Stromal cell of bone marrow (primary cell): ENCODE measurements at places on chromosomes 3 and 15.

DNA sequence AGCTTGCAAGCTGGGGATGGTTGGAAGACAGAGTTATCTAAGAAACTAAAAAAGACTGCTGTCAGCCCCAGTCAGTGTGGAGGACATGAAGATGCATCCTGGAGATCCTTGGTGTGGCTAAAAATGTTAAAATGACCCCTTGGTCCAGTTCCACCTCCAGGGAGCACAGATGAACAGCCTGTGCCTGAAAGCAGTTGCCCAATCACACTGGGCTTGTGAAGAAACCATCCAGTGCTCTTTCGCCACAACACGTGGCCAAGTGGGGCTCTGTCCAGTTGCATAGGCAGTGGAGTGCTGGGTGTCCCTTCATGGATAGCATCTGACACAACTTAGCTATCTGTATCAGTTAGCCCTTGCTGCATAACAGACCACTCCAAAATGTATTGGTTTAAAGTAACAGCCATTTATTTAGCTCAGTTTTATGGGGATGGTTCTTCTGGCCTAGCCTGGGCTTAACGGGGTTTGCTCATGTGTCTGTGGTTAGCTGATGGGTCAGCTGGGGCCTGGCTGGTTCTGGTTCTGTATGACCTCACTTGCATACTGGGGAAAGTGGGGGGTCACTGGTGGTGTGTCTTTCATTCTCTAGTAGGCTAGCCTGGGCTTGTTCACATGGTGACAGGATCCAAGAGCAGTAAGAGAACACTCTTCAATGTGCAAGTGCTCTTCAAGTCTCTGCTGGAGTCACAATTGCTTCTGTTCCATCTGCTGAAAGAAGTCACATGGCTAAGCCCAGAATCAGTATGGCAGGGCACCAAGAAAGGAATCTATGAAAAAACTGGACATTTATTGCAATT lies 226.2 kb downstream of the PDCD6IP start:
- DNase-seq = no peak

DNA sequence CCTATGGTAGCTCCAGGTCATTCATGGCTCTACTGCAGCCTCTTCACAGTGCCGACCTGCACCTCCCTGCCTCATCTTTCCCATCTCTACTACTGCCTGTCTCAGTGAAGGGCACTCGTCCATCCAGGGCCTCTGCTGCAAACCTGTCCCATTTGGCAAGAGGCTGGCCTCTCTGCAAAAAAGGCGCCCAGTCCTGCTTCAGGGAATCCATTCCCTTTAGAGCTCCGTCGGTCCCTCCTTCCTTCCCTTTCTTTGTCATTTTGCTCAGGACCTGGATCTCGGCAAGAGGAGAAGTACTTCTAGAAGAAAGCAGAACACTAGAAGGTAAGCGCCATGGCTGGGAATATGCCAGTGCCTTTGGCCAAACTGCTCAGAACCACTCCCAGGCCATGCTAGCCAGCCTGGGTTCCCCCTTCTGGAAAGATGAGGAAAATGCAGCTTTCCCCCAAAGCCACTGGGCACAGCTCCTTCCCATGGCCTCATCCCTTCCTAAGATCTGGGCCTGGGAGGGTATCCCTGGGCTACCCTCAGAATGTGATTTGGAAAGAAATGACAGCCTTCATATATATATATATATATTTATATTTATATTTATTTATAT lies 6.4 kb upstream of the ISL2 start:
- DNase-seq = peak; percentile 45

DNA sequence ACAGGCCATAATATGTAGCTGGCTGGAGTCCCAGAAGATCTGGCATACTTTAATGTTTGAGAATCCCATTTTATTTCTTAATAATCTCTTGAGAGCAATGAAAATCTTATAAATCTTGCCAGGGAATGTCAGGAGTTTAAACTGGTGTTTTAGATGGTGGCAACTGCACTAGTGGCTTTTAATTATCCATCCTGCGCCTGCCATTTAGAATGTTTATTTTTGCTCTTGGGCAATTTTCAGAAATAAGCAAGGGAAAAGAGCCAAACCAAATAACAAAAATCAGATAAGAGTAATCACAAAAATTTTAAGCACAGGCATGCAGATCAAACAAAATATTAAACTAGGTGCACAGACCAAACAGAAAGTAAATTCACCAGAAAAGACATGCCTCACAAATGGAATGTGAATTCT lies 41.9 kb upstream of the UBP1 start:
- DNase-seq = peak; percentile 15

GRCh38 chr3:34276342-34276741 lies 477.9 kb downstream of the PDCD6IP start:
- DNase-seq = no peak

DNA sequence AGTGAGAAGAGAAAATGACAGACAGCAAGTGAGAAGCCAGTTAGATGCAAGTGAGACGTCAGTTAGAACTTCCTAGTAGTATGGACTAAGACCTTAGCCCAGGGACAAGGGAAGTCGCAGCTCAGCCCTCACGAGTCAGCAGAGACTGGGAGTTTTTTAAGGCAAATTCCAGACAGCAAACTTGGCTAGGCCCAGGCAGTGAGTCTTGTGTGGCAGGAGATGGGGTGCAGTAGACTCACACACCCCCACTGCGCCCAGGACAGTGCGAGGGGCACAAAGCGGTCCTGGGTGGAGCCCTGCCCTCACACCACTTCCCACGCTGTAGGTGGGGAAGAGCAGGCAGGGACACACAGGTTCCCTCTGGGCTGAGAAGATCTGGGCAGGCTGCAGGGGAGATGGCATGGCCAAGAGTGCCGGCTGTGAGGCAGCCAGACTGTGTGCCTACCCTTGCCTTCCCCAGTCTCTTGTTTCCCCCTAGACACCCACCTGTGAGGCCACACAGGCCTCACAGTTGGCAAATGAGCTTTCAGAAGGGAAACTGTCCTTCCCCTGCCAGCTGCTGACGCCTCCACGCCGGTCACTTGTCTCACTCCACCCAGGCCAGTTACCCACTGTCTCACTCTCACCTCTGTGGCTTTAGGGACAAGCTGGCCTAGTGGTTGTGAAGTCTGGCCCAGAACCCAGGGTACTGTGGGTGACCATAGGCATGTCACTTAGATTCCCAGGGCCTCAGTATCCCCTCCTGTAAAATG lies 13.7 kb upstream of the PRKCD start:
- no peak for DNase-seq

DNA sequence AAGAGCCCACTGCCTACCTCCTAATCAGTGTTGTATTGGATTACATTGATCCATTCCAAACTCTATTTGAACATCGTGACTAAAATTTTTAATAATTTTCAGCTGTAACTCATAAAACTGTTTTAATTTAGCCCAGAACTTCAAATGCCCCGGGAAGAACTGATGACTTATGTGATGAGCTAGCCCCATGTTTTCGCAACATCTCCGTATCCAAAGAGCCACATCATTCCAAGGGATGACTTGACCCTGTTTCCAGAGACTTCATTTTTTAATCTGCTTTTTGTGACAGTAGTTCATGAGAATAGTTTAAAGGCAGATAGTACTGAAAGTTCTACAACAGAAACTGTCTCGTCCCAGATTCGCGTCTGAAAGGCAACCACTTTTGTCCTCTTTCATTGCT lies 97.4 kb downstream of the STAC start:
- DNase-seq = peak; percentile 80

DNA sequence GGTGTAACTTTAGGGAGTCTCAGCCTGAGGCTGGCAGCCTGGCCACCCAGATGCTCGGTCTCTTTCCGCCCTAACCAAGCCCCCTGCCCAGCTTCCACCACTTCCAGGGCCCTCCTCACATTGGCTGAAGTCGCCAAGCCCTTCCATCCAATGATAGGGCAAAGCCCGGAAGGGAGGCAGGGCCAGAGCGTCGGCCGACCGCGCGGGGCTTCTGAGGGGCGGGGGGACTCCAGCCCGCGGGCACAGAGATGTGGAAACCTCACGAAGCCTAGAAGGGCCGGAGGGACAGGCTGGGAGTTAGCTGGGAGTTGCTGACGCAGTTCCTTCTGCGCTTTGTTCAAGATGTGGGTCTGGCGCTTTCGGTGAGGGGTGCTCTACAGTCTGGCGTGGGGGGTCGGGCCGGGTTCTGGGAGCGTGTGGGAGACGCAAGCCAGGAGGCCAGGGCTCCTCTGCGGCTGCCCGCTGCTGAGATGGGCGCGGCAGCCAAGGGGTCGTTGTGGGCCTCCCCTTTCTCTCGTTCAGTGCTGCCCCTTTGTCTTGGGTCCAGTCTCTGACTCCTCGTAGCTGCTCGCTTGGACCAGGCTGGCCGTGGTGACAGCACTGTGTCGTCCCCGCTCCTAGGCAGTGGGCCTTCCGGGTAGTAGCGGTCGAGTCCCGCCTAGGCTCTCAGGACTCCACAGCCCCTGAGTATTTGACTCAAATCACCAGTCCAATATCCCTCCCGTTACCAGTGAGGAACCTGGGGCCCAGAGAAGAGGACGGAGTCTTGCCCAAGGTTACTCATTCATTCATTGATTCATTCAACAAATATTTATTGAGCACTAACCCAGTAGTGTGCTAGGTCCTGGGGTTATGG lies at the start of gene ZNF660:
Gene ZNF660 (plus strand): TSS at position 319 of the 856 bp plus-strand sequence. CDS start 9,230 bp downstream, outside the sequence.
- DNase-seq = peak; percentile 44

DNA sequence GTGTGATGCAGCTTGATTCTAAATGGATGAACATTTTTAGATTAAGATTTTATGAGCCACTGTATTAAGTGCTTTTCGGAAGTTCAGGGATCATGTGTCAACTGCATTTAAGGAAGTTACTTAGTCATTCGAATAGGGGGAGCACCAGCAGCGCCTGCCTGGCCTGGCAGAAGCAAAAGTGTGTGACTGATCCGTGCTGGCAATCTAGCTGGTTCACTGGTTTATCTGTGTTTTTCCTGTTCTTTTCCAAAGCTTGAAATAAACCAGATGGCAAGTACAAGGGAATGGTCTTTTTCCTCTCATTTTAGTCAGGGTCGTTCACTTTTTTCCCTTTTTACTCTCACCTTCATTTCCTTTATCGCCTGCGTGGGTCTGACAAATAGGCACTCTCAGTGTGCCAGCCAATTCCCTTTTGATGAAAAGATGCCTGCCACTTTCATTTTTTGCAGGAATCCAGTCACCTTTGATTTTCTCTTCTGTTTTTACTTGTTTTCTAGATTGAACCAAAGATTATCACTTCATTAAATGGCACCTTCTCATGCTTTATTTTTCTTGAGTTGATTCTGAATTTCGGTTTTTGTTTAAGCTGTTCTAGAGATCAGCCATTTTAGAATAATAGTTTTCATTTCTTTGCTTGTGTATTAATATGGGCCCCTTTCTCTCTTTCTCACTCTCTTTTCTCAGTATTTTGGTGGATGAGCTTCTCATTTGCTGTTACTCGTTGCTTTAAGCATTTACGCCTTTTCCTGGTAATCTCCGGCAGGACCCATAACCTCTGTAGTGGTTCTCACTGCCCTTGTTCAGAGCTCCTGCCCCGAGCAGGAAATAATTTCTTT lies 2.8 kb downstream of the ABHD2 start:
- peak; percentile 81 for DNase-seq

DNA sequence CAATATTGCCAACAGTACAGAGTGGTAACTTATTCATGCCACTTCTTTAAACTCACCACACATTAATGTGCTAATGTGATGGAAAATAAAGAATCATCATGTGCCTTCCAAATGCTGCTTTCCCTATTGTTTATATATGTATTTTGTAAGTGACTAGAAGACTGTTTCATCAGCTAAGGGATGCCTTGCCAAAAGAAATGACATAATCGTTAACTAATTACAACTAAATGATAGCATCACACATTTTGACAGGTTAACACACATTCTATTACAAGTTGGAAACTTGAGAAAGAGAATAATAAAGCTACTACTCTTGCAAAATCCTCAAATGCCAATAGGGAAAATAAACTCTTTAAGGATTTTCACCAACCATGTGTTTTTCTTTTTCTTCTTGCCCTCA lies 329.9 kb upstream of the AGTR1 start:
- DNase-seq = no peak

GRCh38 chr15:81893182-81893835 lies 152.5 kb downstream of the MEX3B start:
- DNase-seq = no peak

DNA sequence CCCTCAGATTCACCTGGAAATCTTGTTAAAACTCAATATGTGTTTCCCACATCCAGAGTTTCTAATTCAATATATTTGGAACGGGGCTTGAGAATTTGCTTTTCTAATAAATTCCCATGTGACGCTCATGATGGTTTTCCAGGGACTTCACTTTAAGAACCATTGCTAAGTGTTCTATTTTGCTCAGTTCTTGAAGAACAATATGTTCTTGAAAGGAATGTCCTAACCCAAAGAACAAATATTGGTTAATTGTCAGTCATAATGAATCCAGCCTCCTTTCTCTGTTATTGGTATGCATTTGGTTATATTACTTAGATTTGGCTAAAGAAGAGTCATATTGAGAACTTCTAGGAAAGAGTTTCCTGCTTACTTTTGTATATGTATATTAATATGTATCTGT lies 4.4 kb upstream of the PLSCR2 start:
- DNase-seq = no peak

DNA sequence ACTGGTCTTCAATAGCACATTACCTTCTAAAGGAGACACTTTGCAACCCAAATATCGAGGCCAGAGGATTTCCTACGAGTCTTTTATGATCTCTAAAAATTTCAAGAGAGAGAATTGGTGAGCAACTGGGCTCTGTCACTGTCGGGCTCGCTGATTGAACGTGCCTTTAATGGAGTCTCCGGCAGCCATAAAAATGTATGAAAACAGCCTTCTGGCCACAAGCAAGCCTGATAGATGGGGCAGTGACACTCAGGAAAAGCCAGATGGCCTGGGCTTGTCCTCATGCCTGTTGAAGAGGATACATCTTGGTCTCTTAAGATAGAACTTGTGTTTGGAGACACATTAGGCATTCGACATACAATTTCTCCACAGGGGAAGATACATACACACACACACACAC lies 419.5 kb upstream of the PROK2 start:
- DNase-seq = no peak

GRCh38 chr3:190073264-190074008 lies 47.3 kb downstream of the P3H2 start:
- DNase-seq = no peak

DNA sequence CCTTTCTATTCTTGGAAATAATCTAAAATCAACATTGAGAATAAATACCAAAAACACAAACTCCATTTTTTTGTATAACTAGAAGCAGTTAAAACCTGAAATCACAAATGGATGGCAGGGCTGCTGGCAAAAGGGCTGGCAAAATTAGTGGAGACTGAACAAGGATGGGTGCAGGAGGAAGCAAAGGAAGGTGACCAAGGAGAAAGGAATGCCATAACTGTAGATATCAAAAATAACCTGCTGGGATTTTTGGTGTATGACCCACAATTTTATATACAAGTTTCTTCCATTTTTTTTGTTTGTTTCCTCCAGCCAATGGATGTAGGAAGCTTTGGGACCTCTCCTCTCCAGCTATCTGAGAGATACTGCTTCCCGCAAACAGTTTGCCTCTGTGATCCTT lies 12.7 kb downstream of the CFAP44 start:
- DNase-seq = no peak
